ENCODE measurements at places on chromosomes 3 and 15.

DNA sequence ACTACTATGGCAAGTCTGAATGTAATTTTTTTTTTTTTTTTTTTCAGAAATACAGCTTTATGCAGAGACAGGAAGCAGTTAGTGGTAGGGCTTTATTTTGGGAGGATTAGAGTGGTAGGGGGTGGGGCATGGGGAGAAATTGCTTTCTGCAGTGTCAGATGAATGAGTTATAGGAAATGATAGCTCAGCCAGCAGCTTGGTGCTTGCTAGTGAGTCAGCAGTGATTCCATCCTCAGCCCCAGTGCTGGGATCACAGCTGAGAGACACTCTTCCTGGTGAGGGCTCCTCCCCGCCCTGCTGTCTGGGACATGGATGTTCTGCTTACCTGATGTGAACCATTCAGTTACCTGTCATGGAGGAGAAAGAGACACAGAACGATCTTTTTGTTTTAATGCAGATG, 39.6 kb downstream of the SEMA6D start:
- DNase-seq = no peak

DNA sequence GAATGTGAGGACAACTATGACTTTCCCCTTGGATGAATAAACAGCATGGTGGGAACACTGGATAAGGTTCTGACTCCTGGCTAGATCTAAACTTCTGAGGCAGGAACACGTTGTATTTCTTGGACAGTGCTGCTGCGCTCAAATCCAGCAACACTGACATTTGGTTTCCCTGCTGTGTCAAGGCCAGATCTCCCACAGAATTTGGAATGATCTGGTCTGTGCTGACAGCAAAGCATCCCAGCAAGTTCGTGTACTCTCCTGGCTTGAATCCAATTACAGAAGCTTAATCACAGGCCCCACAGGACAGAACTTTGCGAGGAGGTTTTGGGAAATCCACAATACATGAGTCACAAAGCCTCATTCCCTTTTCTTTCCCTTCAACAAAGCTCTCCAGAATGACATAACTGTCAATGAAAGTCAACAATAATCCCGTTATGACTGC, 92.5 kb downstream of the ADAMTS9 start:
- no peak for DNase-seq

- no peak for DNase-seq
Measured at GRCh38 chr3:180280555-180280954, 243.8 kb upstream of the PEX5L start.

DNA sequence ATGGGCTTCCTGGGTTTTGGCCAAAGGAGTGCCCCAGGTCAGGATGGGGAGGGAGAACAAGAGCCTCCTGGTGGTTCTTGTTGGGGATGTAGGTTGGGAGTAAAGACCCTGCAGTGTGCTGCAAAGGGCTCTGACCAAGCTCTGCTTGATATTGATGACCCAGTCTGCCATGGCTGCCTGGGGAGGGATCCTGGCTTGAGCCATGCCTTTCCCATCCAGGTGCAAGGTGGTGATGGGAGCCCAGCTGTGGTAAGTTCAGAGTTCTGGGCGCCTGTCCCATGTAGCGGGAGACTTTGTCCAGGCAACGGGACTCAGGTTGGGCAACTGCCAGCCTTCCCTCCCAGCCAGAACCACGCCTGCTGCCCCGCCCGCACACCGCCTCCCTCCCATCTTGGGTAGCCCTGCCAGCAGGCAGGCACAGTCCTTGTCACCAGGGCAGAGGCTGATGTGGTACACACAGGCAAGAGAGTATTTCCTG, 2.6 kb downstream of the GNAI2 start:
- DNase-seq = peak; percentile 45

DNA sequence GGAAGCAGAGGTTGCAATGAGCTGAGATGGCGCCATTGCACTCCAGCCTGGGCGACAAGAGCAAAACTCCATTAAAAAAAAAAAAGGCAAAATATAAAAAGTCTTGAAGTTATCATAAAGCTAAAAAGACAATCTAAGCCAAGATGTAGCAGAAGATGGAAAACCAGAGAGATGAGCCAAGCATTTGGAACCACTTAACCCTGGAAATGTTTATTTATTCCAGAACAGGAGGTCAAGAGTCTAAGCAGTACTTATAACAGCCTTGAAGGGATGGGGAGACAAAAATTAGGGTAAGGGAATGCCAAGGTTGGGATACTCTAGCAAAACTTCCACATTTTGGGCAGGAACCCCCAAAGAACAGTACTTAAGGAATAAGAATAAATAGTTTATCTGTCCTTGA, 30.1 kb downstream of the FAIM start:
- DNase-seq = no peak

- no peak for DNase-seq
Measured at GRCh38 chr3:113839551-113839950, 963 bp downstream of the GRAMD1C start.

DNA sequence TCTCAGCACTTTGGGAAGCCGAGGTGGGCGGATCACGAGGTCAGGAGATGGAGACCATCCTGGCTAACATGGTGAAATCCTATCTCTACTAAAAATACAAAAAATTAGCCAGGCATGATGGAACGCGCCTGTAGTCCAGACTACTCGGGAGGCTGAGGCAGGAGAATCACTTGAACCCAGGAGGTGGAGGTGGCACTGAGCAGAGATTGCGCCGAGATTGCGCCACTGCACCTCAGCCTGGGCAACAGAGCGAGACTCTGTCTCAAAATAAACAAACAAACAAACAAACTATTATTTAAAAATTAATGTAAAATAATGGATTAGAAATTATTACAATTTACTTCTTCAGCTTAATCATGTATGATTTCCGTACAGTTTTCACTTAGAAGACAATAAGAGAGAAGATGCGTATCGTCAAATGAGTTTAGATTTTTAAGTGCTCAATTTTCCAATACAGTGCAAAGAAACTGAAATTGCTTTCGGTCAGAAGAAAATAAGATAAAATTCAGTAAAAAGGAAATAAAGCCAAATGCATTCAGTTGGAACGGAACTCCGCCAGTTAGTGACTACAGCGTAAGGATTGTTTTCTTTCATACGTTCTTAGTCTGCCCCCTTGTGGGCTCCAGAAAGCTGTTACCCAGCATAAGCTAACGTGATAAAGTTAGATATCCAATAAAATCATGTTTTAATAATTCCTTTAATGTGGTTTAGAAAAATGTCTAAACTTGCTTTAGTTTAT, 24.8 kb downstream of the AADAC start:
- no peak for DNase-seq

DNA sequence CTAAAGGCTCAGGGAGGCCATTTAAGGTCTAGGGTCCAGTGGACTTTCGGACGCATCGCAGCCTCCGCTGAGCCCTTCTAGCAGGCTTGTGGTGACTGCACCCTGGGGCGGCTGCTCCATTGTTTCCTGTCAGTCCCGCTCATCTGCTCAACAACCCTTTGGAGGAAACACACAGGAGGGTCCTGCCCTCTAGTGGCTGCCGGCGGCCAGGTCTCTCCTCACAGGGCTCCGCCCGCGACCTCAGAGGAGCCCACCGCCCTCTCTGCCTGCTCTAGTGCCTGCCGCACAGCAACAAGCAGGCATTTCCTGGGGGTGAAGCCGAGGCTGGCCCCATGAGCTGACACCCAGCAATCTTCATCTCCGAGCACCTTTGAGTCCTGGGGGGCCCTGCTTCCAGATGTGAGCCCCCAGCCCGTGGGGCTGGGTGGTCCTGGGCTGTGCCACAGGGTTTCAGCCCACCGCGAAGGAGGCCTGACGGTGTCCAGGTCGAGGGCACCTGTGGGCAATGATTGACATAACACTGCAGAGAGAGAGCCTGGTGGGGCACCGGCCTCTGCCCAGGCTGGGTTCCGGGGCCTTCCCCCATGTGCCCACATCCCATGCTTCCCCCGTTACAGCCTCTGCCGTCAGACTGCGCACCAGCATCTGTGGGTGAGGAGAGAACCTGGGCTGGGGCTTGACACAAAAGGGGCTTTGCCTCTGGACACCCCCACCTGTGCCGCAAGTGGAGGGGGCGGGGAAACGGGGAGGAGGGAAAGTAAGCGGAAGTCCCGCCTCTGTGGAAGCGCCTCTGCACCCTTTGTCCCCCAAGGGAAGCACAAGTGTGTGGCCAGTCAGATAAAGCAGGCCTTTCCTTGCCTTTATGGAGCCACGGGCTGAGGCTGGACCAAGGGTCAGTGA, 27.0 kb upstream of the SFMBT1 start:
- DNase-seq = peak; percentile 73

GRCh38 chr3:141796081-141796888, 33.1 kb downstream of the GRK7 start:
- no peak for DNase-seq

DNA sequence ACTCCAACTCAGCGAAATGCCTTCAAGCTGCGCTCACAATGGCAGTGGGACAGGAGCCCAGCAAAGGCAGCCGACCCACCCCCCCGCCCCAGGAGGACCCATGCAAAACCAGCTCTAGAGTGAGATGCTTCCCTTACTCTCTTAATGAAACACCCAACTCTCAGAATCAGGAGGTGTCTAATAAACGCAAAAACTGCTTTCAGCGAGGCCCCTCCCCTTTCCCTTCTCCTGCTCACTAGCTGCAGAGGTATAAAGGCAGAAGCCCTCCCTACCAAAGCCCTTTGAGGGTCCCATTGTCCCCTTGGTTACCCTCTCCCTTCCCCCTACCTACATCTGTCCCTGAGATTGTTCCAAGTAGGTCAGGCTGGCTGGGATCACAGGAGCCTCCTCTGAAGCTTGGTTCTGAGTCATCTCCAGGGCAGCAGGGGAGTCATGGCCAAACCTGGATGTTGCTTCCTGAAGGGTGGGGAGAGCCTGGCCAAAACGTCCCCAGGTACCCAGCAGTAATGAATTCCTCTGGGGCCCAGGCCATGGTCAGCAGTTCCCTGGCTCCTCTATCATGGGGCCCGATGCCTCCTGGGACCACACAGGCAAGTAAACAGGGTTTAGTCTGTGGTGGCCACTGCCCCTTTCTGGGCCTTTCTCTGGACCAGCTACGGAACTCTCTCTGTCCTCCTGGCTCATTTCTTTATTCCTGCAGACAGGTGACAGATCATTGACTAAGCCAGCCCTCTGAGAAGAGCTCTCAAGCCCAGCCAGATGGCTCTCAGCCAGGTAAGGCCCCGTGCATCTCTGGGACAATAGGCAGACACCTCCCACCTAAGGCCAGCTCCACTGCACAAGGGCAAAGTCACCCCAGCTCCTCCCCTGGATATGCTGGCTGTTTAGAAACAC, 8.6 kb downstream of the KLHL25 start:
- DNase-seq = no peak

- DNase-seq = no peak
Measured at GRCh38 chr15:76866716-76867321, 38.3 kb downstream of the SCAPER start.

DNA sequence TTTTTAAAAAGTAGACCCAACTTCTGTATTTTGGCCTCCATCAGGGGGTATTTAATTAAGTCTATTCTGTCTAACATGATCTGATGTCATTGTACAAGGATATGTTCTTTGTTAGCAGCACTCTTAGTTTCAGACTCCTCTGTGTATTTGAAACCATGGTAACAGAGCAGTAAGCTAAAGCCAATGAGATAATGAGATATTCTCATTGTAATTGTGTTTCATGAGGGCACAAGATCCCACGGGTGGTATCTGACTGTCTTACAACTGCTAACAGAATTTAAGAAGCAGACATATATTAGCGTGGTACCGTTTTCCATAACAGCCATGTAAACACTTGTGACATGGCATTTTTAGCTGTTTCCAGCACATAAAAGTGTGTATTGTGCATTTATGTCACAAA, 251.2 kb upstream of the VEPH1 start:
- no peak for DNase-seq

DNA sequence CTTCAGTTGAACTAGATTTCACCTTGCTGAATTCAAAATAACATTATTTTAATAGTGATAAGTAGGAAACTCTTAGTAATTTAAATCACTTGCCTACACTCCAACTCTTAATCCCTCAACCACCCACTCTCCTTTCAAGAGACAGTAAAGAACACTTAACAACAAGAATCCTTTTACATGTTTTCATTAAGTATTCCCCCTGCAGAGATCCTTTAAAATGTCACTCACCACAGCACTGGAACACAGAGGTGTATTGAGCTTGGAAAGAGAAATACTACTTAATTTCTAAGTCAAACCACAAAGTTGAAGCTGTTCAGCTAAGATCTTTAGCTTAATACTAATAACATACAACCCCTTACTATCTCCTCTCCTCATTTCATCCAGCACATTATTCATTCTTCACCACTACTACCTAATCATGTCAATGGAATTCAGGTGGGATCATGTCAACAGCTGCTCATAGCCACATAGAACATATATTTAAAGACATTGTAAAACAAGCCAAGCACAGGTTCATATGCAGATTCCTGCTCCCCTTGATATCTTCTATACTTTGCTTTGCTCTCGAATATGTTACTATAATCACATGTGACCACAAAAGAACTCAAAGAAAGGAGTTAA, 40.5 kb downstream of the IMPG2 start:
- no peak for DNase-seq

DNA sequence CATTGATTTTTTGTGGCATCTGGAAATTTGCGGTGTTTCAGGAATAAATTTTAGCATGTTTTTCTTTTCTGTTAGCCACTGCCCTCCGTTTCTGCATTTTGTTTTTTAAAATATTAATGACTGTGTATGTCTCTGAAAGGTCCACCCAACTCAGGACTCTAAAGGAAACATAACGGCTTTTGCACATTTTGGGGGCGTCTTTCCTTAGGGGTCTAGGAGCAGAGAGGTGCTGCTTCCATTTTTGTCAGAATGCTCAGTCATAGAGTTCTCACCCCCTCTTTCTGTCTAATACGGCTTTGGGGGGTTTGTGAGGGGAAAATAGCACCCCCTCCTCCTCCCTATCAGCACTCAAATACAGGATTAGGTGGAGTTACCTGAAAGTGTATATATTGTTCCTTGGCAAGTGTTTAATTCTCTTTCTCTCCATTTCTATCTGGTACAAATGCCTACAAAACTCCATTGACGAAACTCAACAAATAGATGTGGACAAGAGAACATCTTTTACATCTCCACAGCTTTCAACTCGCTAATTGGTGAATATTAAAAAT, 219.4 kb downstream of the MEIS2 start:
- no peak for DNase-seq

GRCh38 chr15:75714195-75714594, 1.5 kb upstream of the CSPG4 start:
- no peak for DNase-seq

DNA sequence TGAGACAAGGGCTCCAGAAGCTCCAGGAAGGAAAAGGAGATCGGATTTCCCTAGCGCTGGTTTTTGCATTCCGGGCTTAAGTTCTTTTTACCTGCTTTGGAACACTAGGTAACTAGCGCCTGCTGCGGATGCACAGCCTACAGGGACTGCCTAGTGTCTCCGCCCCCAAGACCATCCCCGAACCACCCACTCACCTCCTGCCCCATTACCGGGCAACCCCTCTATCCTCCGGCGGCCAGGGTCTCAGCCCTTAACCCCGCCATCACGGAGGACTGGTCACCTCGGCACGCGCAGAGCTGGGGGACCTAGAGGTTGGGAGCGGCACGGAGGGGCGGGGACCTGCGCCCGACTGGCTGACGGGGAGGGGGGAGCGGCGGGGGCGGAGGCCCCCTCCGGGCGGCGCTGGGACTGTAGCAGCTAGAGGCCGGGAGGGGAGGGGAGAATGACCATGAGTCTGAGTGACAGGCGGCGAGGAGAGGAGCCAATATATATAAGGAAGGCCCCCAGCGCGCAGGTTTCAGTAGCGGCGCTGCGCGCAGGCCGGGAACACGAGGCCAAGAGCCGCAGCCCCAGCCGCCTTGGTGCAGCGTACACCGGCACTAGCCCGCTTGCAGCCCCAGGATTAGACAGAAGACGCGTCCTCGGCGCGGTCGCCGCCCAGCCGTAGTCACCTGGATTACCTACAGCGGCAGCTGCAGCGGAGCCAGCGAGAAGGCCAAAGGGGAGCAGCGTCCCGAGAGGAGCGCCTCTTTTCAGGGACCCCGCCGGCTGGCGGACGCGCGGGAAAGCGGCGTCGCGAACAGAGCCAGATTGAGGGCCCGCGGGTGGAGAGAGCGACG, at the start of gene DLL4:
TSS of gene DLL4 (plus strand) at position 520 of the 839 bp plus-strand sequence. CDS start 329 bp downstream, outside the sequence.
- no peak for DNase-seq

Measured in amygdala (tissue), 56 donors.